ENCODE measurements at places on chromosomes 13 and 19.

DNA sequence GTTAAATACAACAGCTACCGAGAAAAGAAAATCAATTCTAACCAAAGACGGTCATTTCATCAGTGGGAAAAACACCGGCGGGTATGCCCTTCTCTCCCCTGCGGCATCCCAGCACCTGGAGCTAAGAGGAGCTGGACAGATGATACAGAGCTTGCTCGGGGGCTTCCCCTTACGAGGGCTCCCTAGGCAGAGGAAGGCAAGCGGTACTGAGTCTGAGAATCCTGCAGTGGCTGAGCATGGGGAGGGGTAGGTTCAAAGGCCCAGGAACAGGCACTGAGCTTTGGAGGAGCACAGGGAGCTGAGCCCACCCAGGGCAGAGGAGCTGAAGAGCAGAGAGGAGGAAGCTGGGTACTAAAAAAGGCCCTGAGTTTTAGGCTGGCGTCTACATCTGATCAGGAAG lies 12.7 kb downstream of the STK24 start:
- no peak for DNase-seq

- no peak for DNase-seq
These were observed 776.5 kb upstream of the SPRY2 start for GRCh38 chr13:81117416-81117815.

DNA sequence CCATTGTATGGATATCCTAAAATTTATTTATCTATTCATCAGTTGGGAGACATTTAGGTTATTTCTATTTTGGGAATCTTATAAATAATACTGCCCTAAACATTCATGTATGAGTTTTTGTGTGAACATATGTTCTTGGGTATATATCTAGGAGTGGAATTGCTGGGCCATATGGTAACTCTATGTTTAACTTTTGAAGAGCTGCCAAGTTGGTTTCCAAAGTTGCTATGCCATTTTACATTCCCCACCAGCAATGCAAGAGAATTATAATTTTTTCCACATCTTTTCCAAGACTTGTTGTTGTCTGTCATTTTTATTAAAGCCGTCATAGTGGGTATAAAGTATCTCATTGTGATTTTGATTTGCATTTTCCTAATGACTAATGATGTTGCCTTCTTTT lies 48.2 kb upstream of the CALM3 start:
- no peak for DNase-seq

DNA sequence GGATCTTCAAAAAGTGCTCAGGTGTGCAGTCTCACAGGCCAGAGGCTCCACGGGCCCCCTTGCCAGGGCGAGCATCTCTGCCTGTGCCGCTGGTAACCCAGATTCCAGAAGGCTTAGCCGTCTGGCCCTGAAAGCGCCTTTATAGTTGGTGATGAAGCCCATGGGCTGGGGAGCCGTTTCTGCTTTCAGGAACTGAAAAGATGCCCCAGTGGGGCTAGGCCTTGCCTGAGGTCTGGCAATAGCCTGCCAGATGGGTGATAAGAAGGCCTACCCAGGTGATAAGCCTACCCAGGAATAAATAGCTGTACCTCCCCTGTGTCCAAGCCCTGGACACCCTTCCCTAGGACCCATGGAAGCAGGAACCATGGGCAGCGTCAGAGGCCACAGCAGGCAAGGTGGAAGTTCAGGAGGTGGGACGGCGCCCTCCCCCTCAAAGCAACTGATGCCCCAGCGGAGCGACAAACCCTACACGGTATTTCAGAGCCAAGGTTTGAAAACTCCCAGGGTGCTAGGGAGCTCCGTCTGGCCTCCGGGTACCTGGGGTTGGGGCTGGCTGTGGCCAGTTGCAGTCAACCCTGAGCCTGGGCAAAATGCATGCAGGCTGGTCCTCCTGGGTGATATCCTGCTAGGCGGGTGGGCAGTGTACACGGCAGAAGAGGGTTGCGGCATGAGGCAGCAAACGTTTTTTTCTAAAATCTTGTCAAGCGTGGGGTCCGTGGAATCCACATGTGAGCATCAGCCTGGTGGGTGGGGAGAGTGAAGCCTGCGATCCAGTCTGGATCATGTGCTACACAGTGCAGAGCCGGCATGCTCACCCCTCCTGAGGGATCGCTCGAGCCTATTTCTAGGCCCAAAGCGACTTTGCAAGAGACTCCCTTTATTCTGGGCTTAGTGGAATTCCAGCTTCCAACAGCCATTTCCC lies 45.3 kb downstream of the ACTN4 start:
- DNase-seq = no peak

DNA sequence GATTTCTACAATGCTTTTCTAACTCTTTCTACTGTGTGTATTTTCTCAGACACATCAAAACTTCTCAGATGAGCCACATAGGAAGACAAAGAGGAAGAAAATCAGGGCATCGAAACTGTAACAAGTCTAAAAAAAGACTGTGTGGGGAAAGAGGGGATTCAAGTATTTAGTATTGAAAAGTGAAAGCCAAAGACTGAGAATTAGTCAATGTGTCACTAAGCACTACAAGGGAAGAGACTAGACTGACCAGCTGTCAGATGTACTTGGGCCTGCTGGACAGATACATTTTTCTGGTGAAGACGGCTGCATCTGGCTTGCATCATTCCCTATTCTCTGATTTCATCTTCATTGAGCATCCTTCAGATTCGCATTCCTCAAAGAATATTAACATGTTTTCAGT lies 25.4 kb downstream of the COMMD6 start:
- DNase-seq = no peak

- DNase-seq = no peak
These were observed 19.0 kb downstream of the VSTM2B start for GRCh38 chr19:29544656-29545360.

DNA sequence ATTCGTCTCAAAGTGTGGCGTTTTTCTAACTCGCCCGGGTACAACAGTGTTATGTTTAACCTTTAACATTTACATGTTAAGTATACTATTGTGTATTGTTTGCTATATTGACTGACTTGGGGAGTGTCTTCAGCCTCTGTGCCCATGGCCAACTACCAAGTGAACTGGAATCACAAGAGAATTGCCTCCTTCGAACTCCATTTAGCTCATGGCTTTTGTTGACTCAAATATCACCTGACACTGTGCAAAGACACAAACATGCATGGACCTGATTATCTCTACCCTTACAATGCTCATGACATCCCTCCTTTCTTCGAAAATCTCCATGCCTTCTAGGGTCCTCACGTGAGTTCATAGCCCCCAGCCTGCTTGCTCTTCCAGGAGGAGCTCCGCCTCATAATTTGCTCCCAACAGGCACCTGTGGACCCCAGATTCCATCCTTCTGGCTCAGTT lies 704 bp downstream of the ZNF814 start:
- DNase-seq = no peak

DNA sequence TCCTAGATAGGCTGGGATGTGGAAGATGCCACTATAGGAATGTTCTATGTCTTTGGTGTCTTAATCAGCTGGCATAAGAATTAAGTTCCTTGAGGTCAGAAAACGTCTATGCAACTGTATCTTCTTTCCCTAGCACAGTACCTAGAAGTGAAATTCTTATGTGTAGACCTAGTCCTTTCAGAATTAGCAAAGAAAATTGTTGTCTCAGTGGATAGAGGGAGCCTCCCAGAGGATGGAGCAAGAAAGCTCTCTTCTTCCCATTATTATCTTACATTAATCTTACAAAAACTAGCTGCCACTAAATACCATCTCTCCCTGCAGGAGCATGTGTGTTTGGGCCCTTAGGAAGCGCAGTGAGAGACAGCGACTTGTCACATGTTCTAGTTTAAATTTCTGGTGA lies 11.6 kb downstream of the CLDN10 start:
- no peak for DNase-seq

GRCh38 chr13:59537500-59537899 lies 626.2 kb downstream of the DIAPH3 start:
- DNase-seq = no peak

DNA sequence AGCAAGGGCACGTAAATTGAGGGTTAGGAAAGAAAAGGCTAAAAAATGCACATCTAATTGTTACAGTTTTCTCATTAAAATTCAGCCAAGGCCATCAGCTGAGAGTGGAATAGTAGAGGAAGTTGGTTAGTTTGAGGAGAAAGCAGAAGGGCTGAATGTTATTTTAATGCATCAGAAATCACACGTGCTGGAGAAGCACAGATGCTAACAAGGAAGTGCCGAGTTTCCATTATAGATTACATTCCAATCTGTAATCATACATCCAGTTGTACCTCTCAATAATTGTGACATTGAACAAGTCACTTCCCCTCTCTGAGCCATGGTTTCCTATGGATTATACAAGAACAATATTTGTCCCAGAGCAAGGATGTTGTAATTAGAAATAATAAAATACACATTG lies 25.1 kb downstream of the FPR3 start:
- no peak for DNase-seq

GRCh38 chr19:14089412-14089661 lies 1.2 kb downstream of the SAMD1 start:
- no peak for DNase-seq

- DNase-seq = no peak
These were observed 814 bp downstream of the ZNF480 start for GRCh38 chr19:52297601-52298364.

GRCh38 chr19:24159707-24160106 lies 72.7 kb downstream of the ZNF254 start:
- no peak for DNase-seq

GRCh38 chr19:56105090-56105701 lies 15.9 kb downstream of the ZNF787 start:
- peak; percentile 61 for DNase-seq

DNA sequence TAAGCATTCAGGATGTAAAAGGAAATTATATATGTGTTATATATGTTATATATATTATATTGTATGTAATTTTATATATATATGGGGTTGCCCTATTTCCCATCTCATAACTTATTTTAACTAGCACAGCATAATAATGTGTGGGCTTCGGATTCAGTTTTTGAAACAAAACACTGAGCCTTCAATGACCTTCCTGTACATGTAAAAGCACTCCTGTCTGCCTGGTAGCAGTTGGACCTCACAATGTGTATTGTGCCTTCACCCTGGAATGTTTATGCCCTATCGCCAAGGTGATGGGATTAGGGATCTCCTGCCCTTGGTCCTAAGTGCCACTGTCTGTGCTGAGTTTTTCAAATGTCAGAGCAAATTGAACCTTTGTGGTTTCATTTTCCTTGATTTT lies 968.8 kb downstream of the TUBA3C start:
- peak; percentile 56 for DNase-seq

DNA sequence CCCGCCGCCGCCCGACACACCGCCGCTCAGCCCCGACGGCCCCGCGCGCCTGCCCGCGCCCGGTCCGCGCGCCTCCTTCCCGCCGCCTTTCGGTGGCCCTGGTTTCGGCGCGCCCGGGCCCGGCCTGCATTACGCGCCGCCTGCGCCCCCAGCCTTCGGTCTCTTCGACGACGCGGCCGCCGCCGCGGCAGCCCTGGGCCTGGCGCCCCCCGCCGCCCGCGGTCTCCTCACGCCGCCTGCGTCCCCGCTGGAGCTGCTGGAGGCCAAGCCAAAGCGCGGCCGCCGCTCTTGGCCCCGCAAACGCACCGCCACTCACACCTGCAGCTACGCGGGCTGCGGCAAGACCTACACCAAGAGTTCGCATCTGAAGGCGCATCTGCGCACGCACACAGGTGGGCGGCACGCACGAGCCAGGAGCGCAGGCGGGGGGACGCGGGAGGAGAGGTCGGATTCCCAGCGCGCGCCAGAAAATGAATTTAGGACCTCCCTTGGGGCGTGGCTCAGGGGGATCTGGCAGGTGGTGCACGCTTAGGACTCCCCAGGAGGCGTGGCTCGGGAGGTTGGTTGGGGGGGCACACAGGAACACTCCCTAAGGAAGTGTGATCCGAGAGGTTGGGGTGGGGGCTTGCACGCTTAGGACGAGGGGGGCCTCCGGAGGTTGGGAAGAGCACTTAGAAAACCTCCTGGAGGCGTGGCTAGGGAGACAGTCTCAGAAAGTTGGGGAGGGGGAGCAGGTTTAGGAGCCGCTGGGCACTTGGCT lies 1.2 kb downstream of the KLF2 start:
- peak; percentile 77 for DNase-seq

GRCh38 chr19:45507872-45508416 lies 665 bp downstream of the VASP start:
- DNase-seq = no peak

- peak; percentile 37 for DNase-seq
These were observed 7.9 kb upstream of the LINGO3 start for GRCh38 chr19:2315818-2316353.

DNA sequence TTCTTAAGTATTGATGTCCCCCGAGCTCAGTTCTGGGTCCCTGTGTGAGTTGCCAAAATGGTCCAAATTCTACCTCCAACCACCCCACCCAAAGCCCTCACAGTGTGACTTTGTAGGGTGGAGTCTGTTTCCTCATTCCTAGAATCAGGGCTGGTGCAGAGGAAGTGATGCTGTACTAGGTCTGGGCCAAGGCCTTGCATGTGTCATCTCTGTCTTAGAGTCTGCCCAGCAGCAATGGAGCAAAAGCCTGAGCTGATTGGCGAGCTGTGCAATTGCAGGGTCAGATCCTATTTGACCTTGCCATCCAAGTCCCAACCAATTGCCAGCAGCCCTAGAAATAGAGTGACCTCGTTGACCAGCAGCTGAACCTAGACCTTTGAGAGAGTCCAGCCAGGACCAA lies 97.0 kb upstream of the ANKRD10 start:
- peak; percentile 45 for DNase-seq

DNA sequence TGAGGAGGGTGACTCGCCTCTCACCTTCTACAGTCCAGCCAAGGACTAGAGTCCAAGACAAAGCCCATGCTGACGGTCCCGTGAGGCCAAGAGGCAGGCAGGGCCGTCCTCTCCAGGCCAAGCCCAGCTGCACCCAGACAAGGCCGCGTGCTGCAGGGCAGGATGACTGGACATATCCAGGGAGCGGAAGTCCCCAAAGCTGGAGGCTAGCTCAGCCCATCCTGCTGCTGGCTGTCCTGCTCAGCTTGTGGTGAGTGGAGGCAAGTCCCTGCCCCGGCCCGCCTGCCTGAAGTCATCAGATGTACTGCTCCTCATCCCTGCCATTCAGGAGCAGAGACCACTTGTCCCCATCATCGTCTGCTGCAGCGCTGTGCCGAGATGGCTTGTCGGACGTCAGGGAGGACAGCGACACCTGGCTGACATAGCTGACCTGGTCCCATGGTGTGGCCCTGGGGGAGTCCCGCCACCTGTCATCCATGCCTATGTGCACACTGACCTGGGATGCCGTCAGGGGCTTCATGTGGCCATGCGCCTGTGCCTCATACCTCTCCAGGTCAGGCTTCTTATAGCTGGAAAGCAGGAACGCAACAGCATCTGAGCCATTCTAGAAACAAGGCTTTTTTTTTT lies 72.8 kb downstream of the CCDC70 start:
- DNase-seq = no peak

All from activated CD8-positive, alpha-beta T cell treated with anti-CD3 and anti-CD28 coated beads, Interleukin-2, amount 10 ng/mL, durations not matched to agents 7 days and 5 days (primary cell).